ENCODE measurements at places on chromosomes 12 and 14. TPM values are rescaled to one million over a fixed set of nuclear protein-coding genes. Genes with fewer than 3 reads are reported as not detected.

Gene MON2
- 16.3 TPM for polyA plus RNA-seq

Gene GPX2
- 1.4 TPM for polyA plus RNA-seq

Gene TCL1A
- polyA plus RNA-seq = not detected

Gene CCND2
- polyA plus RNA-seq = 28.4 TPM

Gene OR10P1
- not detected for polyA plus RNA-seq

Gene GPR137C
- polyA plus RNA-seq = 0.81 TPM

Gene IFNG-AS1
- not detected for polyA plus RNA-seq

DNA sequence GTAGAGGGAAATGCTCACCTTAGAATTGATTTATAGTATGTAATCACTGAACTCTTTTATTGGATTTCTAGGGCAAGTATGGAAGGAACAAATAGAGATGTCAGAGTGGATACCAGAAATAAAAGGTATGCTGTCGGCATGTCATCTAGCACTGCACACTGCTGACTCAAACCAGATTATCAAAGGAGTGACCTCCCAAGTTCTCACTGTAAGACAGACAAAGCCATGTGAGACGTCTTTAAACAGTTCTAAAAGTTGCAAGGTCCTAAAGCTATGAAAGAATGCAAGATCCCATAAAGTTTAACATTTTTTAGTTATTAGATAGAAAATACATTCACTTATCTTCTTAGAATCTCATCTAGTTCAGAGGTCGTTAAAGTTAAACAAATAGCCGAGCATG lies 70.0 kb upstream of the CPM start:
- H3K27ac ChIP-seq = no peak overlapping the region
- no peaks in the 10 kb centered on the region for H3K27me3 ChIP-seq
- no peak overlapping the region for H3K4me3 ChIP-seq
- no peaks in the 10 kb centered on the region for H3K4me1 ChIP-seq
- no peaks in the 10 kb centered on the region for H3K36me3 ChIP-seq
- DNase-seq = no peak

GRCh38 chr14:89481196-89481595 lies 64.2 kb upstream of the FOXN3 start:
- no peak overlapping the region for H3K4me3 ChIP-seq
- H3K27ac ChIP-seq = no peak overlapping the region
- H3K4me1 ChIP-seq = no peaks in the 10 kb centered on the region
- no peak for DNase-seq

DNA sequence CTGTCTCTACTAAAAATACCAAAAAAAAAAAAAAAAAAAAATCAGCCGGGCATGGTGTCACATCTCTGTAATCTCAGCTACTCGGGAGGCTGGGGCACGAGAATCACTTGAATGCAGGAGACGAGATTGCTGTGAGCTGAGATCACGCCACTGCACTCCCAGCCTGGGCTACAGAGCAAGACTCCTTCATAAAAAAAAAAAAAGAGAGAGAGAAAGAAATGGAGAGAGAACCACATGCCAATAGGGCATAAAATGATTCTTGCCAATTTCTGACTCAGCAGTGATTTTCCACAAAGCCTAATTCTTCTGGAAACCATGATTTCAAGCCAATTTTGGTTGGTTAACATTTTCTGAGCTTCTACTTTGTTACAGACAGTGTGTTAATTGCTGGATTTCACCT lies 250.4 kb upstream of the SEL1L start:
- no peaks in the 10 kb centered on the region for H3K4me1 ChIP-seq
- no peak overlapping the region for H3K4me3 ChIP-seq
- H3K27me3 ChIP-seq = no peaks in the 10 kb centered on the region
- peak; percentile 64 for DNase-seq

DNA sequence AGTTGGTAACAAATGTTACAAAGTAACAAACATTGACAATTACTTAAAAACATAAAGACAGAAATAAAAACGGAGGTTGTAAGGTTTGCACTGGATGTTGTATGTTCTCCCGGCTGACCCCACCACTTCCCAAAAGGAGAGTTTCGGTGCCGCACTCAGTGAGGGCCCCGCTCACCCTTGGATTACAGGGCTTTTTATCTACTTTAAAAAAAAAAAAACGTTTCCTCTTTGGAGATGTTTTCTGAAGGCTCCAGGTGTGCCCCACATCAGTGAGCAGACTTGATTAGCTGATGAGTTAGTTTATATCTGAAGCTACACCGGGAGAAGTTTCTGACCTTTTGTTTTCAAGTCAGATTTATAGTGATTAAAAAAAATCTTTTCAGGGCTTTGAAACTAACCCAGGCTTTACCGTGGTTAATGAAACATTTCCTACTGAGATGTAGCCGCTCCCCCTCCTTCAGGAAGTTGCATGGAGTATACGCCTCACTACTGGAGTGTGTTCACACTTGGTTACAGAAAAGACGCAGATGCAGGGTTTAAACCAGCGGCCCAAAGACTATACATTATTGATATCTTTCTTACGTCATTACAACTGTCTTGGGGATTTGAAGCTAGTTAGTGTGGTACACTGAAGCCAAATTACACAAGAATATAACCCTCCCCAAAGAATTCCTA lies 38.0 kb upstream of the BCL7A start:
- no peak overlapping the region for H3K27ac ChIP-seq
- no peak overlapping the region for H3K4me3 ChIP-seq

DNA sequence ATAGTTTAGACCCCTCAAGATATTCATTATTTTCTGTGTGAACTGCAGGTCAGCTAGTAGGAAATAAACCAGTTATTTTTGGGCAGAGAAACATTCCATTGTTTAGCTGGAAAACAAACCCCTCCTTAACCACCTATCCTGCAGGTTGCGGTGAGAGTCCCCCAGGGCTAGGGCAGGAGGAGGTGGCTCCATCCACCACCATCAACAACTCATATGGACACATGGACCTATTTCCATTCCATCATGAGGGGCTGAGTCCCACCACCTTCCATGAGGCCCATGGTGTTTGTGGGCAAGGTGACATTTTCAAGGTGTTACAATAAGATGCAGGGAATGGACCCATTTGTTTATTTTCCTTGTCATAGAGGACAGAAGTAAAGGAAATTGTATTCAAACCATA lies 160.1 kb downstream of the FOXN3 start:
- peaks cover 19% of the 10 kb centered on the region for H3K4me1 ChIP-seq
- no peaks in the 10 kb centered on the region for H3K36me3 ChIP-seq
- no peak overlapping the region for H3K4me3 ChIP-seq
- H3K27ac ChIP-seq = no peak overlapping the region
- H3K27me3 ChIP-seq = no peaks in the 10 kb centered on the region

DNA sequence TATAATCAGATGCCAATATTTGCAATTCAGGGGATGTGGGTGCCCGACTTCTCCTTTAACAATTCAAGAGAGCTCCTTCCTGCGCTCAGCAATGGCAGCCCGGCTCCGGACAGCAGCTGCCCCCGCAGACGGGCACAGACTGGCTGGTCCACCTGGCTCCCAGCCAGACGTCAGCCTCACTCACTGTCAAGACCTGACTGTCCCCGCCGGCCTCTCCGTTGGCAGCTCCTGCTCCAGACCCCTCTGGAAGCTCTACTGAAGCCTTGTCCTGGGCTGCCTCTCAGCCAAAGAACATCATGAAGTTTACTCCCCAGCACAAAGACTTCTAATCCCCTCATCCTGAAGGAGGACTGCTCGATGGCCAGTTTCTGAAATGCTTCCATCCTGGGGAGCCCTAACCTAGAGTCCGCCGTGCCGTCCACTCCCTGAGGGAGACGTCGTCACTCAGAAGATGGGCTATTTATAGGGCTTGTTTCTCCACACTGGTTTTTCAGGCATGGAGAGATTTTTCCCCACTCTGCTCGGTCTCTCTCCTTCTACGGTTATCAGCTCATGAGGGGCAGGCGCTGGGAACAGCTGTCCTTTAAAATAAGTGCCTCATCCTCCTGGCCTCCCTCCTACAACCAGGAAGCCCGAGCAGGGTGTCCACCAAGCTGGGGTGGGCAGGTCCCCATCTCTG lies 126.2 kb downstream of the RFLNA start:
- H3K4me1 ChIP-seq = peaks cover 19% of the 10 kb centered on the region
- peak overlapping the region; percentile 91 for H3K27ac ChIP-seq
- H3K27me3 ChIP-seq = no peaks in the 10 kb centered on the region
- DNase-seq = no peak

- H3K27ac ChIP-seq = peak overlapping the region; percentile 82
- no peaks in the 10 kb centered on the region for H3K36me3 ChIP-seq
- H3K4me1 ChIP-seq = peaks cover 47% of the 10 kb centered on the region
- DNase-seq = no peak
- H3K27me3 ChIP-seq = no peaks in the 10 kb centered on the region
- H3K4me3 ChIP-seq = peak overlapping the region; percentile 84
These were observed 900 bp downstream of the KCTD10 start for GRCh38 chr12:109475993-109476806.

GRCh38 chr14:99597911-99598600 lies 6.0 kb downstream of the CCDC85C start:
- H3K27me3 ChIP-seq = no peaks in the 10 kb centered on the region
- H3K4me1 ChIP-seq = peaks cover 71% of the 10 kb centered on the region
- no peaks in the 10 kb centered on the region for H3K36me3 ChIP-seq
- no peak overlapping the region for H3K4me3 ChIP-seq
- no peak for DNase-seq

DNA sequence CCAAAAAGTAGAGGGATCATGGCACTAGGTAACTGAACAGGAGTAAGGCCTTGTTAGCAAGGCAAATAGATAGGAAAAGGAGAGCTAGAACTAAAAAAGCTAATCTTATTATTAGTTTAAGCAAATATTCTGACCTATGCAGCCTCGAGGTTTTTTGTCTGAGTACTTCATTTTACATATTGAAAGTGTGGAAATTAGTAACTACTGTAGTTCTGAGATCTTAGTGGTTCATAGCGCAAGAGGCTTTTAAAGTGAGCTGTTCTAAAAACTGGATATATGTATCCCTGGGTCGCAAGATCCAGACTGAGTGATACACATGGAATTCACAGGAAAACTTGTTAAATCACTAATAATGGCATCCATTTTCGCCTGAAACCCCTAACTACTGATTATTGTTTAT lies 411.0 kb upstream of the SOX5 start:
- no peaks in the 10 kb centered on the region for H3K36me3 ChIP-seq
- H3K4me1 ChIP-seq = no peaks in the 10 kb centered on the region
- no peak for DNase-seq
- no peak overlapping the region for H3K4me3 ChIP-seq

DNA sequence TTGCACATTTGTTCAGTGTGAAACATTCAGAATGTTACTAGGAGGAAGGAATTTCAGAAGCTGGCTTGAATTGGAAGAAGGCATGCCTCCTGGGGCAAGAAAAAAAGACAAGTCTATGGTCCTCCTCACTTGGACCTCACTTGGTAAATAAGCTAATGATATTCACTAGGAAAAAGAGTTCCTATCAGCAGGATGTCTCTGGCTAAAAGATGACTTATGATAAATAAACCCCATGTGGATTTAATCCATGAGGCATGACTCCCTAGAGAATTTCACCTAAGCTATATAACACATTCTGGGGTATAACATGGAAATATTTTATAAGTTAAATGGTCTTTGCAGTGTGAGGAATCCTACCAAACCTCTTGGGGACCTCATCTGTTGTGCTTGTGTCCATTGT lies 199.9 kb downstream of the LRIG3 start:
- no peaks in the 10 kb centered on the region for H3K27me3 ChIP-seq
- H3K4me3 ChIP-seq = no peak overlapping the region
- no peaks in the 10 kb centered on the region for H3K36me3 ChIP-seq
- H3K4me1 ChIP-seq = no peaks in the 10 kb centered on the region

- no peak overlapping the region for H3K4me3 ChIP-seq
- no peaks in the 10 kb centered on the region for H3K27me3 ChIP-seq
- H3K4me1 ChIP-seq = no peaks in the 10 kb centered on the region
- no peak for DNase-seq
- no peaks in the 10 kb centered on the region for H3K36me3 ChIP-seq
These were observed 616.5 kb downstream of the TRHDE start for GRCh38 chr12:72888693-72889092.

GRCh38 chr12:59036973-59037762 lies 116.9 kb upstream of the LRIG3 start:
- no peaks in the 10 kb centered on the region for H3K36me3 ChIP-seq
- H3K27me3 ChIP-seq = no peaks in the 10 kb centered on the region
- DNase-seq = no peak
- no peak overlapping the region for H3K27ac ChIP-seq
- H3K4me1 ChIP-seq = no peaks in the 10 kb centered on the region

GRCh38 chr14:79298373-79298772 lies 912.9 kb downstream of the DIO2 start:
- no peak for DNase-seq
- H3K4me3 ChIP-seq = no peak overlapping the region
- H3K27ac ChIP-seq = no peak overlapping the region
- H3K27me3 ChIP-seq = no peaks in the 10 kb centered on the region

DNA sequence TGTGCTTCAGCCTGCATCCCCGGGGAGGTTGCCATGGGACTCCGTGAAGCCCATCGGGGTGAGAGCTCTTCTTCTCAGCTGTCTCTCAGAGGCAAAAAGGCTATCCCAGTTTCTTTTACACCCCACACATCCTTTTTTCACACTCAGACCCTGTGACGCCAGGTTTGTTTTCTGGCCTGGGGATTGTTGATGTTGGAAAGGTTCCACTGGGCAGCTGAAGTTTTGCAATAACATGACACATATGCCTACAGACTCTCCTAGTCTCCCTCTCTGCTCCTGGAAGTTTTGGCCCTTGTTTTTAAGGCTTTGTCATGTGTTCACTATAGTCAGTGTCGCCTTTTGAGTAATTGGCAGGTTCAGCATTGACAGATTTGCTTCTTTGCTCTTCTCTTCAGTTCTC lies 118.6 kb downstream of the SMOC1 start:
- H3K36me3 ChIP-seq = no peaks in the 10 kb centered on the region
- no peak overlapping the region for H3K27ac ChIP-seq
- H3K4me3 ChIP-seq = no peak overlapping the region
- H3K27me3 ChIP-seq = no peaks in the 10 kb centered on the region

Data from adrenal gland (tissue), 19 donors.